ENCODE measurements at places on chromosomes 7 and 10.

- DNase-seq = no peak
- H3K27ac ChIP-seq = no peak overlapping the region
- H3K4me3 ChIP-seq = no peak overlapping the region
These were observed 58.5 kb downstream of the PAX2 start for GRCh38 chr10:100803908-100804307.

- no peaks in the 10 kb centered on the region for H3K4me1 ChIP-seq
- no peaks in the 10 kb centered on the region for H3K36me3 ChIP-seq
- no peak overlapping the region for H3K4me3 ChIP-seq
These were observed 39.8 kb upstream of the ARL4A start for GRCh38 chr7:12647364-12648219.

DNA sequence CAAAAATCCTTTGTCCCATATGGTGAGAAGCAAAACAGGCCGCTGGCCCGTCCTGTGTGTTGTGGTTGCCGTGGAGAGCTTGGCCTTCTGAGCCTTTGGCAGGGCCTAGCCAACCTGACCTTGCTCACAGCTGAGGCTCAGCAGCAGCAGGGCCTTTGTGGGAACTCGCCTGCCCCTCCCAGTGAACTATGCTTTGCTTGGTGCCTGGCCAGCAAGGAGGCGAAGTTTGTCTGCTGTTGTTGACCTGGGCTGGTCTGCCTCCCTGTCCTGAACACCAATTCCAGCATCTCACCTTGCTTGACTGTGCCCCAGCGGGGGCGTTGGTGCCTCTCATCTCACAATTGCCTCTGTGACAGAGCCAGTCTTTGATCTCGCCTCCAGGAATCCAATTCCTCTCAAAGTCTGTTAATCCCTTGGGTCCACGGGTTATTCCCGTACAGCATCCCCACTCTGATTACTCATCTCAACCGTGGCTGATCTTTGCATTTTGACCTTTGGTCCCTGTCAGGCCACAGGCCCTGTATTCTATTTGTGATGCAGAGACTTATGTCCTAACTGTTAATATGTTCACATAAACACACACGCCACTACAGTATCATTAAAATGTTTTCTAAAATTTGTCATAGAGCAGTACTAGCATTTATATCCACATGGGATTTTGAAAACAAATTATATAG lies 22.6 kb downstream of the EPDR1 start:
- H3K36me3 ChIP-seq = no peaks in the 10 kb centered on the region
- DNase-seq = no peak
- H3K27ac ChIP-seq = no peak overlapping the region
- no peaks in the 10 kb centered on the region for H3K4me1 ChIP-seq
- H3K4me3 ChIP-seq = no peak overlapping the region

DNA sequence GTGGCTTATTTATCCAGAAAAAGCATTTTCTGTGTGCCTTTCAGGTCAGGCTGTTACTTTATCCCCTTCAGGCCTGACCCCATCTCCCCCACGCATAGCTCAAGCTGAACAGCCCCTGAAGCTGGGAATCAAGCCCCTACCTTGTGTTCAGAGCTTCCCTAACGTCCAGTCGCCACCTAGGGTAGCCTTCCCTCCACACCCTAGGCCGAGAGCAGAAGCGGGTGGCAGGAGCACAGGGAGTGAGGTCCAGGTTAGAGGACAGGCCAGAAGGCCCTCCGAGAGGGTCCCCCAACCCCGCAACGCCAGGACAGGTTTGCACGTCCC lies 479 bp upstream of the SEMA4G start:
- peaks cover 2% of the 10 kb centered on the region for H3K36me3 ChIP-seq
- H3K27ac ChIP-seq = no peak overlapping the region
- H3K4me1 ChIP-seq = peaks cover 14% of the 10 kb centered on the region
- DNase-seq = no peak
- H3K4me3 ChIP-seq = peak overlapping the region; percentile 56
- peaks cover 35% of the 10 kb centered on the region for H3K27me3 ChIP-seq

GRCh38 chr10:76329891-76330575 lies 898.6 kb downstream of the LRMDA start:
- H3K4me1 ChIP-seq = no peaks in the 10 kb centered on the region
- no peak overlapping the region for H3K4me3 ChIP-seq
- H3K36me3 ChIP-seq = no peaks in the 10 kb centered on the region
- no peak overlapping the region for H3K27ac ChIP-seq

GRCh38 chr10:42476101-42476500 lies 162.3 kb downstream of the ZNF33B start:
- H3K27me3 ChIP-seq = peaks cover 13% of the 10 kb centered on the region
- no peaks in the 10 kb centered on the region for H3K36me3 ChIP-seq
- H3K4me3 ChIP-seq = no peak overlapping the region

DNA sequence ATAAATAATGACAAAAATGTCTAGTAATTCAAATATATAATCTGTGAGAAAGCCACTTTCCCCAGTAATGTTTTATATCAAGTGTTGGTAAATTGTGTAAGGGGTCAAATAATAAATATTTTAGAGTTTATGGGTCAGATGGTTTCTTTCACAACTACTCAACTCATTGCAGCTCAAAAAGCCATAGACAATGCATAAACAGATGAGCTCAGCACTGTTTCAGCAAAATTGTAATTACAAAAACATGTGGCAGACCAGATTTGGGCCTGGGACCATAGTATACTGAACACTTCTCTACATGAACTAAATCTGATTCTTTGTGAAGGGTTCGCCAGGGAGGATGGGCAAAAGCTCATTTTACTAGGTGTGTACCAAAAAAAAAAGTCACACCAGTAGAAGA lies 460.8 kb downstream of the NRG3 start:
- H3K27ac ChIP-seq = no peak overlapping the region
- H3K27me3 ChIP-seq = no peaks in the 10 kb centered on the region
- no peaks in the 10 kb centered on the region for H3K36me3 ChIP-seq
- H3K4me1 ChIP-seq = no peaks in the 10 kb centered on the region

- H3K27ac ChIP-seq = no peak overlapping the region
- no peak overlapping the region for H3K4me3 ChIP-seq
- no peaks in the 10 kb centered on the region for H3K36me3 ChIP-seq
These were observed 639.0 kb downstream of the REEP3 start for GRCh38 chr10:64159910-64160872.

DNA sequence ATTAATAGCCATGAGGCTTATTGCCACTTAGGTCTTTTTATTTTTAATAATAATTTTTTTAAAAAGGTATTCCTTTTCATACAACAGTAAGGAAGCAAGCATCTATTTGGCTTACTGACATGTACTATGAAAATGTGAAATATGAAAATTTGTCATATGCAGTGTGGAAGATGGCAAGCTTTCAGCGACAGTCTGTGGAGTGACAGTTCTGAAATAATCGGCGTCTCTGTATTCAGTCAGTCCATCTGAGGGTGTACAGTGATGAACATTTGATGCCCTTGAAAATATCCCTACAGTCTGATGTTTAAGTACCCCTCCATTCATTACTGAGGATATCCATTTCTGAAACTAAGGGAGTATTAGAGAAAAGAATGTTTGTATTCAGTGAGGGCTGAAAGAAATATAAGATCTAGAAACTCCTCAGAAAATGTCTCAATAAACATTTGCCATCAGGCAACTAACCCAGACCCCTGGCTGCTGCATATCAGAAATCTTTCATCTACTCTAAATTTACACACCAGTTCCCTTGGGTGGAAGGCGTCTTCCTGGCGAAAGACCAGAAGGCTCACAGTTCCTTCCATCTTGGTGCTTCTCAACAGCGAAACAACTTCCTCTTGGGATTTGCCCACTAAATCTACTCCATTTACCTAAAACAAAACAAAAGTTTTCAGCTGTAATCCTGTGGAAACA lies 440.6 kb downstream of the PARD3 start:
- no peak overlapping the region for H3K27ac ChIP-seq
- no peak overlapping the region for H3K4me3 ChIP-seq
- peaks cover 11% of the 10 kb centered on the region for H3K4me1 ChIP-seq

DNA sequence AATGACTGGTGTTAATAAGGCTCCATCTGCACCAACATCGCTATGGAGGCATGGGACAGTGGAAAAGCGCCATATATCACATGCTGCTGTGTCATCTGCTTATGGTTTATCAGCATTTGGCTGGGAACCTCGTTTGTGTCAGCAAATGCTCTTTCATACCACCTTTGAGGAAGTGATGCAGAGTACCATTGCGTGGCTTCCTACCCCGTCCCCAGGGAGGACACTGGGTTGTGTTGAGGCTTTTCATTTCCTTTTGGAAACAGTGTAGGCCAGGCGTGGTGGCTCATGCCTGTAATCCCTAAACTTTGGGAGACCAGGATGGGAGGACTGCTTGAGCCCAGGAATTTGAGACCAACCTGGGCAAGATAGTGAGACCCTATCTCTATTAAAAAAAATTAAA lies 6.8 kb downstream of the TACR2 start:
- H3K4me1 ChIP-seq = peaks cover 34% of the 10 kb centered on the region
- H3K27ac ChIP-seq = no peak overlapping the region
- no peaks in the 10 kb centered on the region for H3K36me3 ChIP-seq
- no peak for DNase-seq

DNA sequence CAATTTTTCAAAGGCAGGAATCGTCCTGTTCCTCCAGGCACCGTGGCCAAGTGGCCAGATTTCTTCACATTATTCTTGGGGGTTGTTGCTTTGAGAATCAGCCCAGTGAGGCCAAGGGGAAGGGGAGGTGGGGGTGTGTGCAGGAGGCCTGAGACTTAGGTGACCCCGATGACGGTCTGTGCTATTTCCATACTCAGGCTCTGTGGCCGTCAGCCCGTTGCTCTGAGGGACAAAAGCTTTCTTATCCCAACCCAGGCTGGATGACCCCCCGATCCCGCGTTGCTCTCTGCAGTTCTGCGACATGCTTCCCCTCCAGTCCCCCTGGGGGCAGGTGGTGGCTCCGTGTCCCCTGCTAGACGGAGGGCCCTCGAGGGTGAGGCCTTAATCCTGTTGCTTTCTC lies 14.2 kb downstream of the DOCK1 start:
- no peak overlapping the region for H3K27ac ChIP-seq
- no peaks in the 10 kb centered on the region for H3K4me1 ChIP-seq
- H3K4me3 ChIP-seq = no peak overlapping the region

- no peaks in the 10 kb centered on the region for H3K4me1 ChIP-seq
- no peak overlapping the region for H3K4me3 ChIP-seq
- H3K36me3 ChIP-seq = no peaks in the 10 kb centered on the region
- DNase-seq = no peak
- H3K27ac ChIP-seq = no peak overlapping the region
These were observed 163.8 kb downstream of the SORCS3 start for GRCh38 chr10:104804880-104805279.

DNA sequence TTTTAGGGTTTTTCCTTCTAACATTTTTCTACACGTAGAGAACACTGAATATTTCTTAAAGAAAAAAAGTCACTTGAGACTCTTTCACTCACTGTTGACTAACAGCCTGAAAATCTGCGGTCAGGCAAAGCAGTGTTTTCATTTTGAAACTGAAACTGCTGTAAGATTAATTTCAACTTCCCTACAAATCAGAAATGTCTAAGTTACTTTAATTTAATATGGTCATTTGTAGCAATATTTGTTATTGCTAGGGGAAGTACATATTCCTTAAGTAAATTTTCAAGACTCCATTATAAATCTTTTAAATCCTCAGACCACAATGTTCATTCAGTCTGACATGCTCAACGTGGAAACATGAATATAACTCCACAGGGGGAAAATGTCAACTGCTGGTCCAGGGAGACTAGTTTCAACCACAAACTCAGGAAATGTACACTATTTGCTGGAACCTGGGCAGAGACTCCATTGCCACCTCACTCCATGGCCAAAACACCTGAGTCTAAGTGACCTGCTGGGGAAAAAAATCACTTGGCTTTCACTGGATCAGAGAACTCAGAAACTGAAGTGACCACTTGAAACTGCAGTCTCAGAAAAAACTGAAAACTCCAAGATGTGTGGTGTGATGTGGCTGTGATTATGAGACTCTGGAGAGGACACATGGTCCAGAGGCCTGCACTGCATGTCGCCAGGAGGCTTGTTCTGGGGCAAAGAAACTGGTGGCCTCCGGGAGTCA lies 161.2 kb downstream of the TAX1BP1 start:
- H3K4me1 ChIP-seq = peaks cover 37% of the 10 kb centered on the region
- peaks cover 1% of the 10 kb centered on the region for H3K36me3 ChIP-seq
- peak overlapping the region; percentile 69 for H3K27ac ChIP-seq
- DNase-seq = peak; percentile 55
- H3K27me3 ChIP-seq = peaks cover 13% of the 10 kb centered on the region
- H3K4me3 ChIP-seq = peak overlapping the region; percentile 12

- no peaks in the 10 kb centered on the region for H3K27me3 ChIP-seq
- H3K27ac ChIP-seq = no peak overlapping the region
- no peaks in the 10 kb centered on the region for H3K36me3 ChIP-seq
- H3K4me1 ChIP-seq = no peaks in the 10 kb centered on the region
- H3K4me3 ChIP-seq = no peak overlapping the region
- DNase-seq = no peak
These were observed 577.1 kb downstream of the PARD3 start for GRCh38 chr10:34237898-34238455.

- H3K27ac ChIP-seq = peak overlapping the region; percentile 19
- H3K27me3 ChIP-seq = no peaks in the 10 kb centered on the region
- H3K4me3 ChIP-seq = peak overlapping the region; percentile 14
- peak; percentile 21 for DNase-seq
- no peaks in the 10 kb centered on the region for H3K36me3 ChIP-seq
These were observed 489.4 kb upstream of the SORCS1 start for GRCh38 chr10:107653832-107654287.

- H3K27ac ChIP-seq = no peak overlapping the region
- H3K27me3 ChIP-seq = no peaks in the 10 kb centered on the region
- H3K4me1 ChIP-seq = peaks cover 1% of the 10 kb centered on the region
These were observed 22.9 kb upstream of the GPR22 start for GRCh38 chr7:107446988-107447387.

GRCh38 chr10:5165738-5166137 lies 19.2 kb downstream of the AKR1C8 start:
- no peak overlapping the region for H3K4me3 ChIP-seq
- no peak for DNase-seq
- H3K27me3 ChIP-seq = no peaks in the 10 kb centered on the region
- H3K4me1 ChIP-seq = no peaks in the 10 kb centered on the region
- H3K27ac ChIP-seq = no peak overlapping the region
- peaks cover 4% of the 10 kb centered on the region for H3K36me3 ChIP-seq

- H3K36me3 ChIP-seq = no peaks in the 10 kb centered on the region
- H3K27me3 ChIP-seq = peaks cover 44% of the 10 kb centered on the region
- H3K4me3 ChIP-seq = no peak overlapping the region
- peak; percentile 31 for DNase-seq
- peaks cover 32% of the 10 kb centered on the region for H3K4me1 ChIP-seq
These were observed 35.2 kb upstream of the MAP3K8 start for GRCh38 chr10:30398788-30399187.

DNA sequence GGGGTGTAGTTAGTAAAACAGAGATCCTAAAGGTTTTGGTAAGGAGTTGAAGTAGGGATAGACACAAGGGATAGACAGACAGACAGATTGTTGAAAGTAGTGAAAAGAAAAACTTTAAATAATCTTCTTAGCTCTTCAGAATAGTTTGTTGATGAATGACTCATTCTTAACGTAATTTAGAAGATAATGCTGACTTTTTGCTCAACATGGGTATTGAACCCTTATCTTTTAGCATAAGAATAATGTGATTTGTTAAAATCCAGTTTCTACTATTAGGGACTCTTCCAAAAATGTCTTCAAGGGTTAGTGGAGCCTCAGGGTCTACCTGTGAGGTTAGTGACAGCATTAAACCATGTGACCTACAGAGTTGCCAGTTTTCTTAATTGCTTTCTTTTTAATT lies 411.2 kb downstream of the ETV1 start:
- DNase-seq = no peak
- H3K4me1 ChIP-seq = no peaks in the 10 kb centered on the region
- no peak overlapping the region for H3K4me3 ChIP-seq
- H3K27ac ChIP-seq = no peak overlapping the region
- no peaks in the 10 kb centered on the region for H3K27me3 ChIP-seq
- H3K36me3 ChIP-seq = no peaks in the 10 kb centered on the region

GRCh38 chr10:15789793-15790525 lies 70.2 kb upstream of the ITGA8 start:
- H3K4me3 ChIP-seq = no peak overlapping the region
- no peaks in the 10 kb centered on the region for H3K4me1 ChIP-seq
- no peak for DNase-seq
- H3K27me3 ChIP-seq = no peaks in the 10 kb centered on the region
